Posterior cingulate gyrus (tissue), 11 donors: ENCODE measurements at places on chromosomes 1 and 21.
A peak's percentile ranks its signal among the peaks of the same experiment; 100 is the strongest.

DNA sequence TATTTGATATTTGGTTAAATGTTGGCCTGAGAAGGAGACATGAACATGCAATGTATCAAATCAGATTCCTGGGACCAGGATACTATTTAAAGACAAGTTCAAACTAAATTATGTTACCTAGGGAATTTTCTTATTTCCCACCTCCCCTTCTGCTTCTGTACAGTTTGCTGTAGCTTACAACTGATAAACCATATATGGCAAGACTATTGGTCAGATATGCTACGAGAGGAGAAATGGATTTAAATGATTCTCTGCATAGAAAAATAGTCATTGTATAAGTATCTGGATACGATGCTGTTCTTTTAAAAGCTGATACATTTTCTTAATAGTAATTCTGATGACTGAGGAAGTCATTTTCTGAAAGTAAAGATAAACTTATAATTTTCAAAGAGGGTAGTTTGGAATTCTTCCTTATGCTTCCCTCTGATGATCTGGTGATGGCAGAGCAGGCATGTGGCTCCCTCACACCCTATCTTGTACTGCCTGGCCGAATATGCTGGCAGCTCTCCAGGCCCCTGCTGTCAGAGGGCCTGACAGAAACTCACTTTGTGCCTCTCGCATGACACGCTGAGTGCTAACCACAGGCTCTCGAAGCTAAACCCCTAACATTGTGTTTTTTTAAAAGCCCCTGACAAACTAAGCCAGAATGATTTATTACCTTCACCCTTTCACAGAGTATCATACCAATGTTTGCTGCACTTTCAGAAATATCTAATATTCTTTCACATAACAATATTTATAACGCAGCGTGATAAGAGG, 19.4 kb downstream of the RRP15 start:
- no peak for DNase-seq

DNA sequence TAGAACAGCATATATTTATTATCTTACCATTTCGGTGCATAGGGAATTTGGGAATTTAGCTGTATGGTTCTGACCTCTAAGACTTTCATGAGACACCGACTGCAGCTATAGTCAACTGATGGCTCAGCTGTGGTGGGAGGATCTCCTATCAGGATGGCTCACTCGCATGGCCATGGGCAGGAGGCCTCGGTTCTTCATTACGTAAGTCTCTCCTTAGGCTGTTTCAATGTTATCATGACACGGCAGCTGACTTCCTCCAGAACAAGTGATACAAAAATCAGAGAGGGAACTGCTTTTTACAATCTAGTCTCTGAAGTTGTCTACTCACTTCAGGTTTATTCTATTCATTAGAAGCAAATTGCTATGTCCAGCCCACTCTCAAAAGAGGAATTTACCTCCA, 13.3 kb upstream of the CAPN8 start:
- DNase-seq: no peak

- no peak for DNase-seq
These were observed 251.8 kb upstream of the USP24 start for GRCh38 chr1:55466921-55467320.

DNA sequence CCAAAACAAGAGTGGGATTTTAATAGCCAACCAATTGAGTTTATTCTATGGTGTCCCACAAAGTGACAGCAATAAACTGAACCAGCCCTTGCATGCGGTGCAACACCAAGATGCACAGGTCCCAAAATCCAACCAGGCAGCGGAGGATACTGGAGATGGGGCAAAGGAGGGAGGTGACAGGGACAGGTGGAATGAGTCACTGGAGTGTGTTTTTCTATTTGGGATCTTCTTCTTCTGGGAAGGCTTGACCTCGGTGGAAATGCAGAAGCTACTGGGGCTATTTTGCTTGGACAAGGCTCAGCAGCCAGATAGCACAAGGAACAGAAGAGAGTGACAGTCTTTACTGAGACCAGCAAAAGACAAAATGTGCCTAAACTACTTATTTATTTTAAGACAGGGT, 97.5 kb downstream of the PLXNA2 start:
- DNase-seq: no peak

DNA sequence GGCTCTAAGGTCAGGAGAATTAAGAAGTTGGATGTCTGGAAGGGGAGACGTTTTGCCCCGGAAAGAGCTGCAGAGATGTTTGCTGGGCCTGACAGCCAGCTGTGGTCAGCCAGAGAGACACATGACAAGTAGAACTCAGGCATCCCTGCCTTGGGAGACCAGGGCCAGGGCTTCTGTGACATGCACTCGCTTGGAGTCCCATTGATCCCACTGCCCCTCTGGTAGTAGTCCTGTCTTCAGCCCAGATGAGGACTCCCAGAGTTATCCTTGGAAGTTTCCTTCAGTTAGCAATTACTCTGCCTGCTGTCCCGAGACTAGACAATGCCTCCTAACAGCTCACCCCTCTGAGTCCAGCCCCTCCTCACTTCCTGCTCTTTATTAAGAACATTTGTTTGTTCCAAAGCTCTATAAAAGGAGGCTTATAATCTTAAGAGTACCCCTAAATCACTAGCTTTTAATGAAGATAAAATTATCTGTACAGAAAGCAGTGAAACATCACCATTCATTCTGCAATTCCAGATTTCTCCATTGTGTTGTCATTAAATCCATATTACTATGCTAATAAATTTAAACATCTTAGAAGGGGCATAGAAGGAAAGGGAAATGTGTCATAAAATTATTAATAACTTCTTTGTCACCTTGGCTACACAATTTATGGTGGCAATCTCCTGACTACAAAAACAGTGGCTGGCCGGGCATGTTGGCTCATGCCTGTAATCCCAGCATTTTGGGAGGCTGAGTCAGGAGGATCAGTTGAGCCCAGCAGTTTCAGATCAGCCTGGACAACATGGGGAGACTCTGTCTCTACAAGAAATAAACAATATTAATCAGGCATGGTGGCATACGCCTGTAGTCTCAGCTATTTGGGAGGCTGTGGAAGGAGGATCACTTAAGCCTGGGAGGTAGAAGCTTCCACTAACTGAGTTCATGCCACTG, 94.2 kb downstream of the KCNK1 start:
- DNase-seq: no peak

DNA sequence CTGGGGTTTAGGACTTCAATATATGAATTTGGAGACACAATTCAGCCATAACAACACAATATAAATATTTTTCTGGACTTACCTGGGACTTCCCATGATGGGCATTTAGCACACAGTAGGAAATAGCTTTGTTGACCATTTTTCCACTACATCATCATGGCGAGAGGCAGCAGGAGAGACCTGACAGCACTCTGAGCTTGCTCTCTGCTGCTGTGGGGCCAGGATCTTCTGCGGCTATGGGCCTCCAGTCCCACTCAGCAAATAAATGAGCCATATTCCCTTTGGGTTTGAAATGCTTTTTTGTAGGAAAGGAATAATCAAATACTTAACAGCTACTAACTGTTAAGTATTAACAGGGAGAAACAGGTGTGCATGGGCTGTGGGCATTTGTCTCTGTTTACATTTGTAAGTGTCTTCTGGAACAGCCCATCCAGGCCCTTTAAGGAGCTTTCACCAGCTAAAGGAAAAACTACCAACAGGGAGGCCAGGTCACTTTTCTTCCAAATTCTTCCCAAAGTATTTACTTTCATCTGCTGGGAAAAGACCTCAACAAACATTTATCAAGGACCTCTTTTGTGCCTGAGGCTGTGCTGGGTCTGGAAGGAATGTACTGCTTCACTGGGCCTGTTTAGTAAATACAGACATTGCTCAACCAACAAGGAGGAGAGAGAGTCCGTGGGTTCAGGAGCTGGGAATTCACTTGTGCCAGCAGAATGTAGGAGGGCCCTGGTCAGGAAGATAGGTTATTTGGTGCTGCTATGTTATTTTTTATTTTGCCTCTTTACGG, 133.2 kb downstream of the LRIG2 start:
- no peak for DNase-seq

DNA sequence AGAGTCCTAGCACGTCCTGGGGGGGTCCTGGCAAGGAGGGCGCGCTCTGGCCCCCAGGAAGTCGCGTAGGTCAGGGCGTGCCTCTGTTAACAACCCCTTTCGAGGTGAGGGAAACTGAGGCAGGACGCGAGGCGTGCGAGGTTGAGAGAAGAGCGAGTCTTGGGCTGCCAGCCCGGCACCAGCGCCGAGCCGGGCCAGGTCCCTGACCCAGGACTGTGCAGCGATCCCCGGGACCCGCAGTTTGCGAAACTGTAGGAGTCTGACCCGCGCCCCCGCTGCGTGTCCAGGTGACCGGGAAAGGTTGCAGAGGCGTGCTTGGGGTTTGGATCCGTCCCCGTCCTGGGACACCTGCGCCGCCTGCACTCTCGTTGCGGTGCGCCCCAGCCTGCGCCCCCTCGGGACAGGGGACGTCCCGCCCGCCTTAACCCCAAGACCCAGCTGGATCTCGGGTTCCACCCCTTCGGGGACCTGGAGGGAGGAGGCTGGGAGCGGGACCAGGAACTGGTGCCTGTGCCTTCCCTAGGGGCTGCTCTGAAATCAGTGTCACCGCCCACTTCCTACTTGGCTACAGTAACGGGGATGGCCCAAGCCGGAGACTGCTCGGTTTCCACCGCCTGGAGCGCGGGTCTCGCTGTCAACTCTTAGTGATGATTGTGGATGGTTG, 493 bp downstream of the DISC1 start:
- DNase-seq: peak; percentile 33

GRCh38 chr1:170096806-170097340, 22.4 kb upstream of the KIFAP3 start:
- DNase-seq: no peak

GRCh38 chr1:156709757-156710489, 4.5 kb upstream of the CRABP2 start:
- peak; percentile 88 for DNase-seq

GRCh38 chr21:15293240-15293639, 228.4 kb upstream of the NRIP1 start:
- no peak for DNase-seq

DNA sequence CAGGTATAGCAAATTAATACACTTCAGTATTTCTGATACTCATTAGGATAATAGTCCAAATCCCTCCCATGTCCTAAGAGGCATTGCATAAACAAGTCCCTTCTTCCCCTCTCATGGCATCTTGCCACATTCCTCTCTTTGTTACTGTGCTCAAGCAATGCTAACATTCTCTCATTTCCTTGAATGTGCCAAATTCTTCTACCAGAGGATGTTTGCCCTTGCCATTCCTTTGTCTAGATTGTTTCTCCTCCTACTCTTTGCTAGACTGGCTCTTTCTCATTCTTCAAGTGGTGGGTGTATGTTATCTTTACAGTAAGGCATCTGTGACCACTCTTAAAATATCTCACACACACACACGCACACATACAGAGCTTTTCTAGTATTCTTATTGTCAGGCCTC, 621.0 kb upstream of the CXADR start:
- DNase-seq: no peak

GRCh38 chr1:108850929-108851328, 6.0 kb downstream of the AKNAD1 start:
- no peak for DNase-seq

DNA sequence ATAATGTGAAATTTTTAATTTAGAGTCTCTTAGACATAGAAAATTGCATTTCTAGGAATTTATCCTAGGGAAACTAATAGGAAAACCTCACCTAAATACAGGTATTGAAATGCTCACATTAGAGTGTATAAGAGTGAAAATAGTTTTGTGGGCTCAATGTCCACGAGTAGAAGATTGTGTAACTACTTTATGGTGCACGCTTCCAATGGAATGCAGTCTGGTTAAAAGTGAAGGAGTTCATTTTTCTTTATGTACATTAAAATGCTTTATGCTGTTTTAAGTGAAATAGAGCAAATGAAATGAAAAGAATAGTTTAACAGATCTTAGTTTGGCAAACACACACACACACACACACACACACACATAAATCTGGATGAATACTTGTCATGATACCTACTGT, 278.2 kb downstream of the USP25 start:
- no peak for DNase-seq

DNA sequence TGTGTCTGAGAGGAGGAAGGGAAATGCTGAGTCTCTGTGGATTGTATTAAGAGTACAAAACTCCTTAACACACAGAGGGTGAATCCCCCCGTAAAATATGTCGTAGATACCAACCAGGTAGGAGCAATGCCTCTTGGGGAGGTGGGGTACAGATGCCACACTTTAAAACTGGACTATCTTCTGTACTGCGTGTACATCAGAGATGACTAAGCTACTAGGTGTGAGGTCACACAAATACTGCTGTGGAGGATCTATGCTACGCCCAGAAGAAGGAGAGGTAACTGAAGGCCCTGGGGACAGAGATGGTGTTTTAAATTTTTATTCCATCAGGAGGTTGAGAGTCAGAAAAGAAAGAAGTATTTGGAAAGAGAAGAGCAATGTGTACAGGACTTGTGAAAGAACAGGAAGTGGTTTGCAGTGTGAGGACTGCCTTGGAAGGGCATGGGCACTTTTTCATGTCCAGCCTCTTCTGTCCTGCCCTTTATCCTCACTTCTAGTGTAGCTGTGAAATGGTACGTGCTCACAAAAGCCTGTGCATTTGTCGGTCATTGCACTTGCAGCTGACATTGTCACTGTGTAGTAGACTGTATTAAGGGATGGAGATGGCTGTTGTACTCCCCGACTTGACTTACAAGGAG, 287.8 kb upstream of the CHRM3 start:
- DNase-seq: no peak

DNA sequence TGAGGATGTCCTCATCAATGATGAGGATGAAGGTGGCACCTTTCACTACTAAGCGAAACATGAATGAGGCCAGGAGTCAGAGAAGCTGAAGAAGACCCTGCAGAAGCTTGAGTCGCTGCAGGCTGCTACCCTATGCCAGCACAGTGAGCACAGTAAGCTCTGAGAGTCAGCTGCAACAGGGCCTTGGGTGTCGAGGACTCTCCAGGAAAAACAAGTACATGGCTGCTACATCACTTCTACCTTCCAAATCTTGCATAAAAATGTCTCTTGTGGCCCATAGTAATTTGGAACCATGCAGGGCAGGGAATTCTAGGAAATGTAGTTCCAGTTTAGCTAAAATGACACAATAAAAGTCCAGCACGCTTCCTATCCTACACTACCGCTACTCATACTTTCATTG, 51.5 kb upstream of the KIRREL1 start:
- DNase-seq: no peak

DNA sequence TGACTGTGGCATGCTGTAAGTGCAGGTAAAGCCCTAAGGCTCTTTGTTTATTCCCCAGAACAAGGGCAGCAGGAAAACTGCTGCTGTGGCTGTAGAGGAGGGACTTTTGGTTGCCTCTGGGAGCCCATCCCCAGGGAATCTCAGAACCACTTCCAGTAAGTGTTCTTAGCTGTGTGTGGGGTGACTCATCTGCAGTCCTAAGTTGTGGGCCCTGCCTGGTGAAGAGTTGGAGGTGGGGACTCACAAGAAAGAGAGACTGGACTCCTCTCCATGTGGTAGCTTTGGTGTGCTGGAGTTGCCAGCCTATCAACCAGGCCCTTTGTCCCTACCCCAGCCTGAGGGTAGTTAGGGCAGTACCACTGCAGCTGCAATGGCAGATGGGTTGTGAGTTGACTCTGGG, 24.0 kb upstream of the DENND1B start:
- no peak for DNase-seq

DNA sequence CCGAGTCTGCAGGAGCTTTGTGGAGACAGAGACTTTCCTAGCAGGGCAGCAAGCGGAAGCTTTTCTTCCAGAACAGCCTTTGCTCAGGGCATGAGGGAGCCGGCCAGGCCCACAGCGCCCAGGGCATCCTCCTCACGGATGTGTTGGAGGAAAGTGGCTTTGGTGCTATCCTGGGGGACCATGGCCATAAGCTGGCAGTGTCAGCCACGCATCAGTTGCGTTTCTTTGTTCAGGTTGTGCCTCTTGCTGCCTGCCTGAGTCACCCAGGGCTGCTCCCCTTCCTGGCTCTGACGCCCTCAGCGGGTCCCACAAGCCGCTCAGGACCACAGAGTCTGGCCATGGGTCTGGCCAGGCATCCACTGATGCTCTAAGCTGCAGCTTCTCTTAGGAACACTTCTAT, 39.6 kb upstream of the PRSS38 start:
- DNase-seq: no peak
